ENCODE measurements at places on chromosomes 6 and 20.

- no peak for DNase-seq
Observed at GRCh38 chr20:47453167-47453782, 48.4 kb upstream of the NCOA3 start.

DNA sequence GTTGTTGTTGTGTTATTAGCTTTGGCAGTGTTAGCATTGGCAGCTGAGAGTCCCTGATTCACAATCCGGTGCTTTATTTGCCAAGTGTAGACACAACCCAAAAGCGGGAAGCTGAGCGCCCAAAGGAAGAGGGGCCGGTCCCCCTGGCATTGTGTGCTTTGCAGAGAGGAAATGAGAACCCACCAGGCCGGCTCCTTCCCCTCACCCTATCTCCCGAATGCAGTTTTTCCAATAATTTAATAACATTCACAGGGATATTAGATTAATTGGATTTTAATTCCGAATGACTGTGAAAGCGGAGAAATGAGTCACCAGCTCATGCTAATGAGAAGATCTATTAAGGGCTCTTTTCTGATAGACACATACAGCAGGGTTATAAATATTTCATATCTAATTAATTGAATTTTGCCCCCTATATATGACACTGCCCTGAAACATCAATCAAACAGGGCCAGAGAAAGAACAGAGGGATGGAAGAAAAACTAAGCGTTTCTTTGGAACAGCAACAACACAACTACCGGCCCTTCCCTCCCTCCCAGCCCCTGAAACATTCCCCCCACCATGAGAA is 143.8 kb downstream of the MBOAT1 start:
- DNase-seq: no peak

DNA sequence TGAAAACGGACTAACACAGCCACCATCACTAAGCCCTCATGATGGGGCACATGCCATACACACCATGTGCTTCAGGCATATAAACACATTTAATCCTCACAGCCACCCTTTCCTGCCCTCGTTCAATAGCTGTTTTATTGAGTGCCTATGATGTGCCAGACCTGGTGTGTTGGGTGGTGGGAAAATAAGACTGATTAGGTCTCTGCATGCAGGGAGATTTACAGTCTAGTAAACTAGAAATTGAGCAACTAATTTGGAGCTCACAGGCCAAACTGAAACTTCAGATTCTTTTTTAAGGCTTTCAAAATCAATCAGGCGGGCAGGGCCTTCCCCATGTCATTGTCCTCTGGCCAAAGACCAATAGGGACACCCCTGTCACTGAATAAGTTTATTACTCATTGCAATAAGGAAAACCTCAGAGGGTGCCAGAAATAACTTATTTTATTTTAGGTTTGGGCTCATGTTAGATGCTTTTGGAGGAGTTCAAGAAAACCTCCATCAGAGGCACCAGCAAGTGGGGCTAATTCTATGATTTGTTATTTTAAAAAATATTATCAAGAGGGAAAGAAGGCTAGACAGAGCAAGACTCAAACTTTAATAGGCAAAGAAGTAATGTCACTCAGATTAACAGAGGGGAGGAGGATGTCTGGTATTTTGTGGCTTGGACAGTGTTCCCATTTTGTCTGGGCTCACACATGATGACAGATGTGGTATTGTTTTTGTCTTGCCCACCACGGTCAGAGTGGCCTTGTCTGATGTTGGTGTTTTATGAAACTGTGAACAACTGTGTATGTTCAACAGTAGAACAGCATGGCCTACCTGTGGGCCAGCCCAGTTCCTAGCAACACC is 12.0 kb downstream of the ZFP64 start:
- DNase-seq: no peak

DNA sequence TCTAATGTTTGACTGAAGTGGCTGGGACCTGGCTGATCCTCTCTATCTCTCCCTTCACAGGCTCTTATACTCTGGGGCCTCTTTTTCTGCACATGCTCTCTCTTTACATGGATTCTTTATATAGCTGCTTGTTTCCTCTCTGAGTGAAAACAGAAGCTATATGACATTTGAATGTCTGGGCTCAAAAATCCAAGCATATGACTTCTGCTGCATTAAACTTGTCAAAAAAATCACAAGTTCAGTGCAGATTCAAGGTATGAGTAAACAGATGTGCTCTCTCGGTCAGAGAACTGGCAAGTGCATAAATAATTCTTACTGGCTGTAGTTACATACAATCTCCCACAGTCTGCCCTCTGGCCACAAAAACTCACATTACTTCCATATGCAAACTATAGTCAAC is 96.6 kb downstream of the LCA5 start:
- no peak for DNase-seq

- DNase-seq: no peak
Observed at GRCh38 chr20:15799871-15800270, 773.4 kb downstream of the KIF16B start.

DNA sequence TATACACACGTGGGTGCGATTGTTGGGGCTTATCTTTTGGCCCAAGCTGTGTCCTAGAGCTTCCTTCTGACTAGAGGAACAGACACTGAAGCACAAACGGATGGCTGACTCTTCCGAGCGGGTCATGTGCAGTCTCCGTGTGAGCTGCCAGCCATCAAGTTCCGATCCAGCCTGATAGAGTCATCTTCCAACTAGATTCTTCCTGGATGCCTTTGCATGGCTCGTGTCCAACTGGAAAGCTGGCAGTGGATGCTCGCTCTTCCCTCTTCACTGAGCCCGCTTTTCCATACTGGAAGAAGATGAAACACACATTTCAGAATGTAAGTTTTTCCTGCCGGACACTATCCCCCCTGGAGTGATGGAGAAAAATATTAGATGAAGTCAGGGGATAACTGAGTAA is 148.1 kb downstream of the SCML4 start:
- DNase-seq: no peak

GRCh38 chr20:4710106-4710475 is 11.6 kb upstream of the PRND start:
- no peak for DNase-seq

- DNase-seq: no peak
Observed at GRCh38 chr6:157595768-157596167, 214.8 kb downstream of the ZDHHC14 start.

- no peak for DNase-seq
Observed at GRCh38 chr6:14865531-14866100, 380.3 kb upstream of the JARID2 start.

DNA sequence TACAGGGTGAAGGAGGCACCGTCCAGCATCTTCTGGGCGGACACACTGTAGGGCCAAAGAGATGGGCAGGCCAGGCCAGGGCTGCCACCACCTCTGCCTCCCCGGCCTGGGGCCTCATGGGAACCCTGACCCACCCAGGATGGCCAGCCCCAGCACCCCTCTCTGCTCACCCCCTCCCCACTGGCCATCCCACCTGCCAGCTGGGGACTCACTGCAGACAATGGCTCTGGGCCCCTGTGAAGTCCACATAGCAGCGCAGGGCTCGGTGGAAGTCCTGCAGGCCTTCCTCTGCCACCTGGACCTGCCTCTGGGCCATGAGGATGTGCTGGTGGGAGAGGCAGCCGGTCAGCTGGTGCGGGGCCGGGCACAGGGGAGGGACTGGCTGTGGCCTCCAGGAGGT is 3.6 kb upstream of the C20orf144 start:
- no peak for DNase-seq

GRCh38 chr20:8228315-8228714 is 96.2 kb downstream of the PLCB1 start:
- no peak for DNase-seq

GRCh38 chr20:59988141-59988540 is 29.9 kb downstream of the CDH26 start:
- DNase-seq: no peak

- DNase-seq: no peak
Observed at GRCh38 chr6:80932359-80932758, 820.1 kb downstream of the TENT5A start.

GRCh38 chr20:55761100-55761499 is 244.2 kb downstream of the CBLN4 start:
- DNase-seq: no peak

DNA sequence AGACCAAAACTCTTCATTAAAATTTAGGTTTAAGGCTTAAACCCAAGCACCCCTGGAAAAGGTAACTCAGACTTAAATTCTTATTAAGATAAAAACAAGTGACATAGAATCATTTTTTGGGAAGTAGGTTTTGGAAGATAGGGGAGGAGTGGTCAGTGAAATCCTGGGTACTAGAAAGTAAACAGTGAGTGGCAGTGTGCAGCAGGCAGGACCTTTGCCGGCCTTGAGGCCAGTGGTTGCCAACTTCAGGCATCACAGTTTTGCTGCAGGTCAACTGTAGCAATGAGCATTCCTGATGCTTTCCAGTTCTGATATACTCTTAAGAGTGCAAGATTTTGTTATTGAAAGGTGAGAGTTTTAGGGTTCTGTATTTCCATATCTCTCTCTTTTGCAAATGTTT is 69.3 kb upstream of the SUPT3H start:
- DNase-seq: no peak

- DNase-seq: no peak
Observed at GRCh38 chr6:109467696-109468095, 12.1 kb upstream of the MICAL1 start.

GRCh38 chr6:51494342-51494741 is 593.1 kb downstream of the PKHD1 start:
- no peak for DNase-seq

DNA sequence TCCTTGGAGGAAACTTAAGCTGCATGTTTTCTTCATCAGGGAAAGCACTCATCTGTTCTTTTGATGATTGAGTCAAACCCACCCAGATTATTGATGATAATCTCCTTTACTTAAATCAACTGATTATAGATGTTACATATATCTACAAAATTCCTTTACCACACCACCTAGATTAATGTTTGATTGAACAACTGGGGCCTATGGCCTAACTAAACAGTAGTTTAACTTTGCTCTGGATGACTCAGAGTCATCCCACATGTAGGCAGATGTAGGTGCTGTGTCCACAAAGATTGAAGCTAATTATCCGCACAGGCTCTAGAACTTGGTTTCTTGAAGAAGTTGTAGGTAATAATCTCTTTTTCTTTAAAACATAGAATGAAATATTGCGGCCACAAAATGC is 42.2 kb downstream of the PKIB start:
- no peak for DNase-seq

GRCh38 chr6:107079429-107079828 is 35.9 kb downstream of the BEND3 start:
- no peak for DNase-seq

- DNase-seq: no peak
Observed at GRCh38 chr20:57162362-57162652, 104.1 kb downstream of the BMP7 start.

GRCh38 chr6:121858986-121859385 is 423.5 kb downstream of the GJA1 start:
- DNase-seq: no peak

DNA sequence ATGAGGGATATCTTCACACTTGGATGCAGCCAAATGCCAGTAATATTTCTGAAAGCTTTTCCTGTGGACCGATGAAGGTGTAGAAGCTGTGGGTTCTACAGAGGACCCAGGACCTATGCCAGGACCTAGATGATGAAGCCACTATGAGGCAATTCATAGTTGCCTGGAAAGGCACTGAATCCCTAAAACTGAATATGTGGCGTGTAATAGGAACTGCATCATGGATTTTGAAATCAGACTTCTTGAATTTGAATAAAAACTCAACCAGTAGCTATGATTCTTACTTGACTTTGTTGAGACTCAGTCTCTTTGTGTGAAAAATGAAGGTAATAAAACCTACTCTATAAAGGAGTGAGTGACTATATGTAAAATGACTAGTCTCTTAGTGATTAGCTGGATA is 89.9 kb upstream of the SGK1 start:
- no peak for DNase-seq

- DNase-seq: no peak
Observed at GRCh38 chr6:89706121-89706520, 67.6 kb upstream of the LYRM2 start.

DNA sequence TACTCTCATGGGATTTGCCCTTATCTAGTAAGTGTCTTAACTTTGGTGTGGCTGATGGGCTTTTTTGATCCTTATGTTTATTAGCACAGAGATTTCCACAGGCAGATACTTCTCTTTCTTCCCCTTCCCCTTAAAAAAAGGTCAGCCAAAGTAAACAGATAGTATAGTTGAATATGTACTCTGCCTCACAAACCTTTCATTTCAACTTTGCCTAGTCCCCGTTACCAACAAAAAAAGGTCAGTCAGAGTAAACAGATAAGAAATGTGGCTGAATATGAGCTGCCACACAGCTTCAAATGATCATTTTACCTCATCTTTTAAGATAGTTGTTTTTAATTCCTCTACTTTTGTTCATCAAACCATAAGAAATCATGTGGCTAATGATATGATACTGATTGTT is 34.1 kb upstream of the SLC35D3 start:
- DNase-seq: no peak

DNA sequence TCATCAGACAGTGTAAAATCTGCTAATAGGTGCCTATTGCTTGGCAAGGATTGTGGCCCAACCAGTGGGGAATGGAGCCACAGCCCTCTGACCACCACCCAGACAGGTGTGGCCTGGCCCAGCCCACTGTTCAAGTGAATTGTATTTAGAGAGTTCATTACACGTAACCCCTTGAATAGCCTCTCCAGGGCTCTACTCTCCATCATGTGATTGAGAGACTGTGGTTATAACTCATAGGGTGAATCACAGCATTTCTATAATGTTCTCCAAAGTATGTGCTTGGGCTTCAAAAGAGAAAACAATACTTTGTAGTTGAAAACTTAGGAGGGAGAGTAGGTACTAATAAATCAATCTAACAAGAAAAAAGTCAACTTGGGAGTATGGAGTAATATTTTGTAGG is 38.4 kb downstream of the ALDH8A1 start:
- DNase-seq: no peak

GRCh38 chr20:12090920-12091319 is 173.2 kb downstream of the BTBD3 start:
- no peak for DNase-seq

GRCh38 chr6:55445648-55446204 is 118.5 kb downstream of the GFRAL start:
- DNase-seq: no peak

DNA sequence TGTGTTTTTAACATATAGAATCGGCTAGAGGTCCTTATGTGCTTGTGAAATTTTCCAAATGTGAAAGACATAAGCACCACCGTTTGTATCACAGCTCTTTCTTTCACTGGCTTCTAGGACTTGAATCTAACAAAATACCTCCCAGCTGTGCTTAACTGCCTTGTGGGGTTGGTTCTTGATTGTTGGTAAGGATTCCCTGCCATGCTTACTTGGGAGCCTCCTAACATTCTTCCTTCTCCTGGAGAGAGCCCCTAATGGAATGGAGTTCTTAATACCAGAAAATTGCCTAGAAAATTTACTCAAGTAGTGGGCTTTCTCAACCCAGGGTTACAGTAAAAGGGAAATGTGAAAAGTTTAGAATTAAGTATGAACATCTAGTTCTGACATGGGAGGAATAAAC is 121.2 kb downstream of the COL19A1 start:
- no peak for DNase-seq

Data from nucleus accumbens (tissue), 56 donors.